ENCODE measurements at places on chromosomes 13 and 19.

GRCh38 chr13:96422002-96422401 is 332.1 kb downstream of the HS6ST3 start:
- no peaks in the 10 kb centered on the region for H3K27me3 ChIP-seq
- no peak overlapping the region for H3K4me3 ChIP-seq
- H3K36me3 ChIP-seq = no peaks in the 10 kb centered on the region
- H3K4me1 ChIP-seq = peaks cover 12% of the 10 kb centered on the region
- no peak overlapping the region for H3K27ac ChIP-seq
- DNase-seq = no peak

GRCh38 chr19:55118401-55118991 is 1.1 kb upstream of the PPP1R12C start:
- no peaks in the 10 kb centered on the region for H3K36me3 ChIP-seq
- DNase-seq = peak; percentile 93
- H3K27ac ChIP-seq = peak overlapping the region; percentile 97
- peaks cover 28% of the 10 kb centered on the region for H3K27me3 ChIP-seq

DNA sequence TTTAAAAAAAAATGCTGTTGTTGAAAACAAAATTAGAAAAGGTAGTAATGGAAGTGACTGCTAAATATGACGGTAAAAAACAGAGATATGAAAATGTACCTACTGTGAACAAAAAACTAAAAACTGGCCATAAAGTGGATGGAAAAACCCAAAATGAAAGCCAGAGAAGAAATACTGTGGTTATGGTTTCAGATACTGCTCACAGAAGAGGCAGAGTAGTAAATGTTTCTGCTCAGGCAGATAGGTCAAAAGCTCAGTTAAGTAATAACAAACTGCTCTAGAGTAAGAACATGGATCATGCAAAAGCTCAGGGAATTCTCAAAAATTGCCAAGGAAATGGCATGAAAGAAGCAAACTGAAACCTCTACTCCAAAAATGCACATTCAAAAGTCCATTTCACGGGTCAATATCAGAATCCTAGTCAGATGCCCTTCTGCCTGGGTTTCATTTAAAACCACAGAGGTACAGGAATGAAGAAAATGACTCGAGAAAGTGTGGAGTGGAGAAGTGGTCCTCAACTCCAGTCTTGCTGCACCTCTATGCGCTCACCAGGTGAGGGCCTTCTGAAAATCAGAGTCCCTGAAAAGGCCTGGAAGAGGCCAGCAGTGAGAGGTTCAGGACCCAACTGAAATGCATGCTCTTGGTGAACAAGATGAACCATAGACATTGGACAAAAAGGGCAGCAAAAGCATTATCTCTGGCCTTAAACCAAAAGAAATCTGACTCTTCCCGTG is 315.0 kb upstream of the SPRY2 start:
- DNase-seq = no peak
- H3K27me3 ChIP-seq = no peaks in the 10 kb centered on the region
- H3K4me1 ChIP-seq = no peaks in the 10 kb centered on the region
- peaks cover 5% of the 10 kb centered on the region for H3K36me3 ChIP-seq
- no peak overlapping the region for H3K4me3 ChIP-seq

DNA sequence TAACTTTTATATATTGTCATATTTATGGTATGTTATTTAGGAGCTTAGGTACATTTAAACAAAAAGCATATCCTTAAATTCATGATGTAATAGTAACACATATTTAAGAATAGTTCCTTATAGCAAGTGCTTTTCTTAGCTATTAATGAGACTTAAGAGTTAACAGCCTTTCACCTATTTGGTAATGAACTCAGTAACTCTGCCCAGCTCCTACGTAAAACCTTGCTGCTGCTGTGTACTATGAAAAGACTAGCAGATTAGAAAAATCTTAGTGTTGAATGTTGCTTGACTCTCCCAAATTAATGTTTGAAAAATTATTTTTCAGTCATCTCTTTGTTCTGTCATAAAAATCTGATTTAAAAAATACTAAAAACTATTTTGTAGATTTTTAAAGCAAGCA is 6.9 kb downstream of the GPR180 start:
- H3K27ac ChIP-seq = no peak overlapping the region
- DNase-seq = no peak
- H3K36me3 ChIP-seq = peaks cover 33% of the 10 kb centered on the region
- no peak overlapping the region for H3K4me3 ChIP-seq

DNA sequence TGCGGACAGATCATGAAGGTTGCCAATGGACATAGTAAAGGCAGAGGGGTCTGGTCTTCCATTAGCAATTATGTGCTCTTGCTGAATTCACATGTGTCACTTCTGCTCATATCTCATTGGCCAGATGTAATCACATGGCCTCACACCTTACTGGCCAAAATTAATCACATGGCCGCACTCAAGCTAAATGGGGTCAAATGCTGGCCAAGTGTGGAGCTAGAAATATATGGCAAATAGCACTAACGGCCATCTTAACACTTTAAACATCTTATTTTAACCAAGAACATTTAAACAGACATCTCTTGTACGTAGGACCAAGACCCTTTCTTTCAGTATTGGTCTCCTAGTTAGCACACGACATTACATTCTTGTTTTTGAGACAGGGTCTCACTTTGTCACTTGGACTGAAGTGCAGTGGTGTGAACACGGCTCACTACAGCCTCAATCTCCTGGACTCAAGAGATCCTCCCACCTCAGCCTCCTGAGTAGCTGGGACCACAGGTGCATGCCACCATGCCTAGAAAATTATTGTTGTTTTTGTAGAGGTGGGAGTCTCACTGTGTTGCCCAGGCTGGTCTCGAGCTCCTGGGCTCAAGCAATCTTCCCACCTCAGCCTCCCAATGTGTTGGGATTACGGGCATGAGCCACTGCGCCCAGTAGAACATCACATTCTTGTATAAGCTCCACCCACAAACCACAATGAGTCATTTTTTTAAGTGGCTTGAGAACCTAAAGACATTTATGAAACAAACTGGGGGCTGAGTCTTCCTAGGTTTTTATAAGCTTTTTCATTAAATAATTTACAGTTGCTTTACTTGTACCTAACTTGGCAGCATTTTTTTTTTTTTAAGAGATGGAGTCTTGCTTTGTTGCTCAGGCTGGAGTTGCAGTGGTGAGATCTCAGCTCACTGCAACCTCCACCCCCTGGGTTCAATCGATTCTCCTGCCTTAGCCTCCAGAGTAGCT is 2.9 kb upstream of the PTOV1 start:
- no peak overlapping the region for H3K27ac ChIP-seq
- DNase-seq = no peak

GRCh38 chr13:113919761-113920559 is 53.9 kb downstream of the C13orf46 start:
- H3K4me3 ChIP-seq = no peak overlapping the region
- H3K4me1 ChIP-seq = peaks cover 4% of the 10 kb centered on the region
- peak; percentile 2 for DNase-seq
- no peak overlapping the region for H3K27ac ChIP-seq

- no peak overlapping the region for H3K27ac ChIP-seq
- no peaks in the 10 kb centered on the region for H3K4me1 ChIP-seq
- H3K36me3 ChIP-seq = no peaks in the 10 kb centered on the region
- DNase-seq = no peak
- H3K4me3 ChIP-seq = no peak overlapping the region
Observed at GRCh38 chr13:71417205-71417604, 449.8 kb downstream of the DACH1 start.

DNA sequence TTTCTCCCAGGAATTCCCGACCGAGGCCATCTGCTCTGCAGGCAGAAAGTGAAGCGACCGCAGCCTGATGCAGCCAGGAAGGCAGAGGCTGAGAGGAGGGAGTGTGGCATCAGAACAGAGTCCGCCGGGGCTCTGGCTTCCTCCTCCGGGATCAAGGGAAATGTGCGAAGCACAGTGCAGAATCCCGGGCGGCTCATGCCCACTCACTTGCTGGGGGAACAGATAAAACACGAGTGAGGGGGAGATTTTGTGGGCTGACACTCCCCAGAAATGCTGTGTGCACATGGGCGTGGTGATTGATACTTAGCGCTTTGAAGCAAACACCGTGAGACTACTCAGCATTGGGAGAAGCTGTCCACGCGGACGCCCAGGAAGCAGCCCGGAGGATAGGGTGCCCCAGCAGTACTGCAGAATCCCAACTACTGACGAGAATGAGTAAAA is 75.3 kb upstream of the POMP start:
- DNase-seq = peak; percentile 14
- no peak overlapping the region for H3K27ac ChIP-seq
- no peak overlapping the region for H3K4me3 ChIP-seq
- peaks cover 3% of the 10 kb centered on the region for H3K27me3 ChIP-seq

- peaks cover 15% of the 10 kb centered on the region for H3K27me3 ChIP-seq
- no peak for DNase-seq
- peaks cover 36% of the 10 kb centered on the region for H3K36me3 ChIP-seq
- no peaks in the 10 kb centered on the region for H3K4me1 ChIP-seq
- no peak overlapping the region for H3K27ac ChIP-seq
- no peak overlapping the region for H3K4me3 ChIP-seq
Observed at GRCh38 chr19:50061650-50062049, 35.8 kb downstream of the ZNF473 start.

- H3K36me3 ChIP-seq = peaks cover 47% of the 10 kb centered on the region
- no peak overlapping the region for H3K27ac ChIP-seq
- no peak overlapping the region for H3K4me3 ChIP-seq
Observed at GRCh38 chr19:21256722-21257121, 72.5 kb downstream of the ZNF708 start.

GRCh38 chr13:97308735-97309429 is 86.7 kb downstream of the MBNL2 start:
- H3K4me3 ChIP-seq = no peak overlapping the region
- no peaks in the 10 kb centered on the region for H3K36me3 ChIP-seq
- no peaks in the 10 kb centered on the region for H3K27me3 ChIP-seq
- no peak for DNase-seq
- peaks cover 14% of the 10 kb centered on the region for H3K4me1 ChIP-seq

DNA sequence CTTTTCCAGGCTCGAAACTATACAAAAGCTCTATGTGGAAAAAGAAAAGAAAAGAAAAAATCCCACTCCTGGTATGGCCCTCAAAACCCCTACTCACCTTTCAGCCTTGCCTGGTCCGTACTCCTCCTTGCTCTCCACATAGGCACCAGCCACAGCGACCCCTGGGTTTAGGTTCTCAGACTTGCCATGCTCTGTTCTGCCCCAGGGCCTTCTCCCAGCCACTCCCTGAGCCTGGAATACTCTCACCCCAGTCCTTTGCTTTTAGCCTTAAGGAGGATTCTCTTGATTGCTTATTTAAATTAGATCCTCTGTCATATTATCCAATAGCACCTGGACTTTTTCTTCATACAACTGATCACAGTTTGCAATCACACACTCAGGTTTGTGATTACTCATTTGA is 522.5 kb downstream of the DIAPH3 start:
- peaks cover 32% of the 10 kb centered on the region for H3K4me1 ChIP-seq
- DNase-seq = peak; percentile 64
- no peak overlapping the region for H3K4me3 ChIP-seq

DNA sequence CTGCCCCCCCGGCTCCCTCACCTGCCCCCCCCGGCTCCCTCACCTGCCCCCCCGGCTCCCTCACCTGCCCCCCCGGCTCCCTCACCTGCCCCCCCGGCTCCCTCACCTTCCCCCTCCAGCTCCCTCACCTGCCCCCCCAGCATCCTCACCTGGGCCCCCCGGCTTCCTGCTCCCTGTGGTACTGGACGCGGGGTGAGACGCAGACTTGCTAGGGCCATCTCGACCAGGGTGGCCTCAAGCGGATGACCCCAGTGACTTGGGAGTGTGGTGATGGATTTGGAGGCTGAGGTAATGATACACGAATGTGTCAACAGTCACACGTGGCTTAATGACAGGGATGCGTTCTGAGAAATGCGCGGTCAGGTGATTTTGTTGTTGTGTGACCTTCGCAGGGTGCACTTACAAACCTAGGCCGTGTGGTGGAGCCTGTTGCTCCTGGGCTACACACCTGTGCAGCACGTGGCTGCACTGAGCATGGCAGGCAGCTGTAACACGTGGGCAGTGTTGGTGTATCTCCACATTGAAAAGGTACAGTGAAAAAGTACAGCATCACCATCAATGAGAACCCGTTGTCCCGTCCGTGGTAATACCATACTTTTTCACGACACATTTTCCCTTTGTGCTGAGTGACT is 197.8 kb downstream of the TEX29 start:
- H3K27ac ChIP-seq = no peak overlapping the region
- DNase-seq = no peak
- H3K36me3 ChIP-seq = no peaks in the 10 kb centered on the region

- no peak for DNase-seq
- H3K4me1 ChIP-seq = peaks cover 12% of the 10 kb centered on the region
- H3K36me3 ChIP-seq = no peaks in the 10 kb centered on the region
- no peak overlapping the region for H3K4me3 ChIP-seq
Observed at GRCh38 chr13:44272692-44273091, 100.9 kb upstream of the SERP2 start.

All from WTC11 (cell line).